ENCODE measurements at places on chromosomes 16 and 17.

- DNase-seq = no peak
Measured at GRCh38 chr16:64437706-64438324, 684.0 kb downstream of the CDH11 start.

GRCh38 chr16:31869511-31870201 lies 4.0 kb upstream of the ZNF267 start:
- peak; percentile 56 for DNase-seq

- no peak for DNase-seq
Measured at GRCh38 chr16:50585331-50585776, 37.2 kb downstream of the NKD1 start.

DNA sequence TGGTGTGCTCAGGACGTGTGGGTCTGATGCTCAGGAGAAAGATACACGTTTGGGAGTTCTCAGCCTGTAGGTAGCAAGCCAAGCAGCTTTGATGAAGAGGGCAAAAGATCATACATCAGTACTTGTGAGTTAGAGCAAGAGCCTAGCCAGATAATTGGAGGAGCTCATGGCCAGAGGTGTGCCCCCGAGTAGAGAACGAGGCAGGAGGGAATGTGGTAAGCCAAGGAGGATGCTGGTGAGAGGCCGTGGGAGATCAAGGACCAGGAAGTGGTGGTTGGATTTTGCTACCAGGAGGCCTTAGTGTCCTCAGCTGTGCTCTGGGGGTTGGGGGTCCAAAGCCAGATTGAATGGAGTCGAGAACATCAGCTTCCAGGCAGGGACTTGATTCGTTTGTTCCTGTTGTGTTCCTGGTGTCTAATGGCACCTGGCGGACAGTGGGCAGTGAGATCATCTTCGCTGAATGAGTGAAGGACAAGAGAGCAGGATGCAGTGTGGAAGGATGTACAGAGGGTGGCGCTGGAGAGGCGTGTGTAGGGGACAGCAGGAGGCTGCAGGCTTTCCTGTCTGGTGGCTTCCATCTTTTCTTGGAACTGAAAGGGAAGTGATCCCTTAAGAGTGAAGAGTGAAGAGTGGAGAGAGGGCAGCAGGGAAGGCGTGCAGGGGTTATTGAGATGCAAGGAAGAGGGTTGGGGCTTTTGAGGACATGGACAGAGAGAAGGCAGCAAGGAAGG lies 11.6 kb downstream of the FBXL19 start:
- no peak for DNase-seq

GRCh38 chr16:65789161-65789945 lies 577.1 kb upstream of the CDH5 start:
- DNase-seq = no peak

- DNase-seq = no peak
Measured at GRCh38 chr16:81040131-81040530, 4.5 kb downstream of the ATMIN start.

- no peak for DNase-seq
Measured at GRCh38 chr16:85148931-85149330, 36.7 kb upstream of the CIBAR2 start.

- no peak for DNase-seq
Measured at GRCh38 chr16:76583945-76584344, 306.7 kb downstream of the CNTNAP4 start.

Measured in stimulated activated CD4-positive, alpha-beta T cell treated with anti-CD3 and anti-CD28 coated beads, Interleukin-4, amount 100 ng/mL, for 1 hour (primary cell).